ENCODE measurements at places on chromosomes 5 and 9.

GRCh38 chr5:71457106-71457505 lies 1.7 kb downstream of the BDP1 start:
- no peak for DNase-seq

DNA sequence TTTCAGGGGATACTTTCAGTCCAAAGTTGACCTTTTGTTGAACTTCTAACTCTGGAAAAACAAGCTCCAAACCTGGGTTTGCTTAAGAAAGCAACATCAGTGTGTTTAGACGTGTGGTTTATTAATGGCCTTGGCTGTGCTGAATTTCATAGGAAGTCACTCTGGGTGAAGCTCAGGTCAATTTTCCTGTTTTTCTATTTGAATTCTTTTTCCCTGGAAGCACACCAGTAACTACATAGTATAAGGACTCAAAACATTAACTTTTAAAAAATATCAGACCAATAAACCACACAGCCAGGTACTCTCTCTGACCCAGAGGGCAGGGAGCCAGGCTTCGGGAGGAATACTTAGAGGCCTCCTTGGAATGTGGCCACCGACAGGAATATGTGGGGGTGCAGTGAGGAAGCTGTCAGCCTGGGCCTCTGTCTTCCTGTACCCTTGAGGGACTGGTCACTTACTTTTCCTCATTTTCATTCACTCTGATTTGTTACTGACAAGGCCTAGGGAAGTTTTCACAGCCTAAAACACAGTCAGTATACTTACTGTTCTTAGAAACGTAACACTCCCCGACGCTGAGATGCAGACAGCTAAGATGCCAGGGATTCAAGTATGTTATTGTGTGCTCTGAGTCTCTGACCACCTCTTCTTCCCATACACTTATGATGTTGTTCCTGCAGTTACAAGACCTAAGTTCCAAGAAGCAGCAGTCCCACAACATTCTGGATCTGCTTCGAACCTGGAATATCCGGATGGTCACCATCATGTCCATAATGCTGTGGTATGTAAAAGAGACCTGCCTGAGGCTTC lies 18.9 kb downstream of the SLC22A5 start:
- DNase-seq, result no peak

- no peak for DNase-seq
These were observed 21.7 kb downstream of the CLPTM1L start for GRCh38 chr5:1322955-1323802.

- no peak for DNase-seq
These were observed 197.9 kb downstream of the EPB41L4A start for GRCh38 chr5:112221128-112221527.

- no peak for DNase-seq
These were observed 51.4 kb downstream of the CDH6 start for GRCh38 chr5:31244921-31245320.

- no peak for DNase-seq
These were observed 65.7 kb upstream of the BASP1 start for GRCh38 chr5:17151686-17152085.

DNA sequence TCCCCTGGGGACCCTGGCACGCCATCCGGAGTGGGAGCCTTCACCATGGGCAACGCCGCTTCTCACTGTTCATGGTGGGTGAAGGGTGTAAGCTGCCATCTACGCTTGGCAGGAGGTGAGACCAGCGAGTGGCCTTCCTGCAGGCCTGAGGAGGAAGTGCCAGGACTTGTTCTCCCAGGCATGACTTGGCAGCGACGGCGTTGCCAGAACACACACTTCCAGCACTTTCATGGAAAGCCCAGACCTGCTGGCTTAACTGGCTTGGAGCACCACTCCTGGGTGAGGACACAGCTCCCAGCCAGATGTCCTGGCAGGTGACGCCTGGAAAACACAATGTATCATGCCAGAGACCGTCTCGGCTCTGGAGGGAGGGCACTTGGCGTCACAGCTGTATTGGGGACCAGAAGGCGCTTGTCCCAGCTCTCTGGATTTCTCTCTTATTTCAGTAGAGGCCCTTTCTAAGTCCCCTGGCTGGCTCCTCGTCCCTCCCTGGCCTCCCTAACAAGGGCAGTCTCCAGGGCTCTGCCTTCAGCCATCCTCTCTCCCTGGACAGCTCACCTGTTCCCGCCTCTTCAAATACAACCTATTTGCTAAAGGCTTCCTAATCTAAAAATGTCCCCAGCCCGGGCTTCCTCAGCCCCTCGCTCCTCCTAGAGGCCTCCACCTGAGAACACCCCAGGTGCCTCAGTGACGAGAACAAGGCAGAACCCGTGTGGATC lies 188.3 kb downstream of the OLFM1 start:
- no peak for DNase-seq

DNA sequence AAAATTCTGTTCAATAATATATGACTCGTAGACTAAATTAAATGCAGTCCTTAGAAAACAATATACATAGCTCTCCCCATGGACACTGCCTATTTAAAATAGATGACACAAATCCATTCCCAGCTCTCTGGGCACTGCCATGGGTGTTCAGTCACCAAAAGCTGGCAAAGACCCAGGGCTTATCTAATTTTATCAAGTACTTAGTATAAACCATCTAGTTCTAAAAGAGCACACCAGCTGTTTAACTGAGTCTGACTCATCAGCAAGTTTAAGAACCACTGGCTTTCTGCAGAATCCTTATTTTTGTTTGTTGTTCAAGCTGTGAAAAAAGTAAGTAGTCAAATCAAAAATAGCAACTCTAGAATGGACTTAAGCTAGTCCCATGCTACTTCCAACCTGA lies 107.6 kb downstream of the PLPP1 start:
- DNase-seq, result no peak

DNA sequence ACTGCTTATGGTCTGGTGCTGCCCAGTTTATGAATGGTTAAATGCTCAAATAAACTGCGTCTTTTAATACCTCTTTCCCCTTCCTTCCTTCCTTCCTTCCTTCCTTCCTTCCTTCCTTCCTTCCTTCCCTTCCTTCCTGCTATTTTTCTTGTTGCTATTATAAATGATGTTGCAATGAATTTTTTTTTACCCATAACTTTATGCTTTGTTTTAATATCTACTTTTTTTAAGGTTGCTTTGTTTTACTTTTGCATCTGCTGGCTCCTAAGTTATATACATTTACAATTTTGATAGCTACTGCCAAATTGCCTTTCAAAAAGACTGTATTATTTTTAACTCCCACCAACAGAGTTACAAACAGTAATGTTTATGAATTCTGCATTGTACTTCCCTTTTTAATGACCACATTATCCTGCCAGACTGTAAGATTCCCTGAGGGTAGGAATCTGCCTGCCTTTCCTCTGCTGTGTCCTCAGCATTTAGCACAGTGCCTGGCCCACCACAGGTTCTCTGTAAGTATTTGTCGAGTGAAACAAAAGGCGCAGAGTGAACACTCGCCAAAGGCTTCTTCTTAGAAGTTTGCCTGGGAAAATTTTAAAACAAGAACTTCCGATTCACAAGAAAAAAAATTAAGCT lies 36.9 kb downstream of the KIF4B start:
- DNase-seq, result no peak

DNA sequence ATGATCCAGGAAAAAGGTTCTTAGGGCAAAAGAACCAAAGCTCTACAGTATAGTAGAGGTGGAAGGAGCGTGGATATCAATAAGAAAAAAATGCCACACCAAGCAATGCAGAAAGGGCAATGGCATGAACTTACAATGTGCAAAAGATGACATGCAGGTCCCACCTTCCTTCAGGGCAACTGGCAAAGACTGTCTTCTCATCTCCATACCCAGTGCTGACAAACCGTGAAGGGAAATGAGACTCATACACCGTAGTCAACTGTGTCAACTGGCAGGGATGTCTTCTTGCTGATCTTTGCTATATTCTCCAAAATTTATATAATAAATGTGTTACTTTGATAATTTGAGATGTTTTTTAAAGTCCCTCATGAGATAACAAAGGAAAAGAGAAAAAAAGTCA lies 36.0 kb downstream of the MED27 start:
- DNase-seq, result no peak

DNA sequence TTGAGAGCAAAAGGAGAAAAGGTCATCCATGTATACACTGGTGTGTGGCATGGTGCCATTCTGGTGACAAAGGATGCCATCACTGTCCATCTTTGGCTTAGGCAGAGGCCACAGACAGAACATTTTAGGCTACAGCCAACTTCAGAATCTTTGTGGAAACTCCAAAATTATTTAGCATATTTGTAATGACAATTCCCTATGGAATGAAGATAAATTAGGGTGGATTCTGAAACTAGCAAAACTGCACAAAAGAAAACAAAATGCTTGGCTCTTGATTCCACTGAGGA lies 92.5 kb downstream of the FBXW11 start:
- DNase-seq, result no peak

DNA sequence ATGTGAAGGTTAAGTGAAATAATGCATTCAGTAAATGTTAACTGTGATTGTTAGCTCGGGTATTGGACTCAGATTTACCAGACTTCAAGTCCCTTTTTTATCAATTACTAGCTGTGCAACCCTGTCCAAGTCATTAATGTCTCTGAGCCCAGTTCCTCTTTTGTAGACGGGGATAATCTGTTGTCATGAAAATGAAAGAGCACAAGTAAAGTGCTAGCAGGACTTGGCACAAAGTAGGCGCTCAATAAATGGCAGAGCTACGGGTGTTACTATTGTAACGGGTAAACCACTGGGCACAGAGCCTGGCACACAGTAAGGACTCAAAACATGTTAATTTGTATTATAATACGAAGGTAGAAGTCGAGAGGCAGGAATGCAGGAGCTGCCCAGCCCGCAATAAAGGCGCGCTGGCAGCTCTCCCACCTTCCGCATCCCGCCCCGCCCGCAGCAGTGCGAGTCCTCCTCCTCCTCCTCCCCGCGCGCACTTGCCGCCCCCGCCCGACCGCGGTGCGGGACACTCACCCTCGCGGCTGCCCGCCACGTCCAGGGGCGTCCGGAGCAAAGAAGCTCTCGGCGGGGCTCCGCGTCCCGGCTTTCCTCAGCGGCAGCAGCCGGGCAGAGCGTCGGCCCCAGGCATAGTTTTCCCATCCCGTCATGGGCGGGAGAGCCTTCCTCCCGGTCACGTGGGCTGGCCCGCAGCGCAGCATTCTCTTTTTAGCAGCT lies at the start of gene C1QTNF2:
Gene C1QTNF2, minus strand, starts transcription at position 637 of the 723 bp plus-strand sequence. CDS start 15,615 bp downstream, outside the sequence.
- peak; percentile 44 for DNase-seq

DNA sequence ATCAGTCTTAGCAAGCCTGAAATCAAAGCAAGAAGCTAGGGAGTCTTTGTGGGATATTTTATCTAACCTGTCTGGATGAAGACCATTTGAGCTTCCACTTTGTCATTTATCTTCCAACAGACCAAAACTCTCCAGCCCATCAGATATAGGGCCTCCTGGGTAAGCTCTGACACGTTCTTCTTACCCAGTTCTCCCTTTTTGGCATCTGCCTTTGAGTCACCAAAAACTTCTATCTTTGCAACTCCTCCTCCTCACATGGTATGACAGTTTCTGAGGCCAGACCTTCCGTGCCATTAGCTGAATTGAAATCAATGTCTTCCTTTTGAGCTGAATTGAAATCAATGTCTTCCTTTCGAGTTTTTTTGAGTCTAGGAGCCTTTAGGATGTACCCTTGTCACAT lies 156.6 kb upstream of the SPRY4 start:
- DNase-seq, result no peak

- DNase-seq, result no peak
These were observed 14.8 kb downstream of the ACO1 start for GRCh38 chr9:32399110-32399815.

DNA sequence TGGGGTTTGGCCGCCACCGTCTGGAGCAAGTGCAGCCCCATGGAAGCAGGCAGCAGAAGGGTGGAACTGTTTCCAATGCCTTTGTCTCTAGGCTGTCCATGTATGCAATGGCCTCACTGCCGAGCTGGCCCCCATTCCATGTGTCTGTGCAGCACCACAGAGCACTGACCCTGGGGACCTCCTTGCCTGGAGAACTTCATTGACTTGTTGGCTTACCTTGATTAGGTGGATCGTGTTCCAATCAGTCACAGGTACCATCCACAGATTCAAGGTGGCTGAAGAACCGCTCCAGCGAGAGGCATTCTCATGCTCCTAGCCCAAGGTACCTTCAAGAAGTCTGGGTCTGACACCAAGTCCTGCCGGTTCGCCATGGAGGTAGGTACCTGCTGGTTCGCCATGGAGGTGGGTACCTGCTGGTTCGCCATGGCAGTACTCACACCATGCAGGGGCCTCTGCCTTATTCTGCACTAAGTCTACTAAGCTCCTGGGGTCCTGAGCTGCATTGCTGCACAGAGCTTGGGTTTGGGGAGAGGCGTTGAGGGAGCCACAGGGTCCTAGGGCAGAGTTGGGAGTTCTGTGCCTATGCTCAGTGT lies 358.3 kb upstream of the IRX1 start:
- DNase-seq, result no peak

DNA sequence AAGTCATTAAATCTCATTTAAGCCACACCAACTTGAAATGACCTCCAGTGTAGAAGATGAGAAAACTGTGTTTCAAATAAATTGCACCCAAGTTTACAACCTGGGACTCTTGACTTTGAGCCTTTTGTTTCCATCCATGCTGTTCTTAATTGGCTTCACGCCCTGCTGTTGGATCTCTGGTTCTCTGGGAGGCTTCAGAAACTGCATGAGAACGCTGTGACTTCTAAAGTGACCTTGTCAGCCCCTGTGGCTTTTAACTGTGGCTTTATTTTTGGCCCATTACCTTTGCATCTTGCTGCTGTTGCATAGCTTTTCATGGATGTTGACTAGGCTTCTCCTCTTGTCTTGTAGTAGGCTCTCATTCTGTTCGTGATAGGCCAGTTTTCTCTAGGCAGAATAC lies 29.3 kb downstream of the TNFAIP8 start:
- no peak for DNase-seq

DNA sequence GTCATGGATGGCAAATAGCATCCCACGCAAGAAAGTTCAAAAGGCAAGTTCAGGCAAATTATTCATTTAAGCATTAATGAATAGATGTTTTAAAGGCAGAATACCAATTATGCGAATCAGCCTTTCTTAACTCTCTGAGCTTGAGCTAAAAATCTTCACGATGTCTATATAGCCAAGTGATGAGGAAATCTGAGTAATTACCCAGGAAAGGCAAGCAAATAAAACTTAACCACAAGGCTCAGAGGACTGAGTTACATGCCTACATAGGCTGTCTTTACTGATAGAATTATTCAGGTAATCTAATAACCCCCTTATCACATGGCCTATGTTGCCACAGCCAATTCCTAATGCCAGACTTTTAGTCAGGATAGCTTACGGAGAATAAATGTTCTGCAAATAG lies 120.8 kb upstream of the MTAP start:
- no peak for DNase-seq

Data from activated CD4-positive, alpha-beta memory T cell treated with anti-CD3 and anti-CD28 coated beads for 36 hours (primary cell).